ENCODE measurements at places on chromosomes 12 and 14.
A peak's percentile ranks its signal among the peaks of the same experiment; 100 is the strongest.

- DNase-seq: no peak
Measured at GRCh38 chr14:92510972-92511371, 2.6 kb upstream of the RIN3 start.

GRCh38 chr12:128914908-128915563, 61.8 kb downstream of the GLT1D1 start:
- DNase-seq: peak; percentile 12

DNA sequence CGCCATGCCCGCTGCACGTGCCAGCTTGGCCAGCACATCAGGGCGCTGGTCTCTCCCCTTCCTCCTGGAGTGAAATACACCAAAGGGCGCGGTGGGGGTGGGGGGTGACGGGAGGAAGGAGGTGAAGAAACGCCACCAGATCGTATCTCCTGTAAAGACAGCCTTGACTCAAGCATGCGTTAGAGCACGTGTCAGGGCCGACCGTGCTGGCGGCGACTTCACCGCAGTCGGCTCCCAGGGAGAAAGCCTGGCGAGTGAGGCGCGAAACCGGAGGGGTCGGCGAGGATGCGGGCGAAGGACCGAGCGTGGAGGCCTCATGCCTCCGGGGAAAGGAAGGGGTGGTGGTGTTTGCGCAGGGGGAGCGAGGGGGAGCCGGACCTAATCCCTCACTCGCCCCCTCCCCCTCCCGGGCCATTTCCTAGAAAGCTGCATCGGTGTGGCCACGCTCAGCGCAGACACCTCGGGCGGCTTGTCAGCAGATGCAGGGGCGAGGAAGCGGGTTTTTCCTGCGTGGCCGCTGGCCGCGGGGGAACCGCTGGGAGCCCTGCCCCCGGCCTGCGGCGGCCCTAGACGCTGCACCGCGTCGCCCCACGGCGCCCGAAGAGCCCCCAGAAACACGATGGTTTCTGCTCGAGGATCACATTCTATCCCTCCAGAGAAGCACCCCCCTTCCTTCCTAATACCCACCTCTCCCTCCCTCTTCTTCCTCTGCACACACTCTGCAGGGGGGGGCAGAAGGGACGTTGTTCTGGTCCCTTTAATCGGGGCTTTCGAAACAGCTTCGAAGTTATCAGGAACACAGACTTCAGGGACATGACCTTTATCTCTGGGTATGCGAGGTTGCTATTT, 914 bp upstream of the CCND2 start:
- peak; percentile 69 for DNase-seq

GRCh38 chr14:101175731-101176534, 272.4 kb upstream of the RTL1 start:
- DNase-seq: no peak

- no peak for DNase-seq
Measured at GRCh38 chr14:59688224-59689170, 111.9 kb upstream of the CCDC175 start.

GRCh38 chr12:40376533-40377267, 151.9 kb downstream of the LRRK2 start:
- DNase-seq: no peak
